ENCODE measurements at places on chromosomes 7 and 10. TPM values are rescaled to one million over a fixed set of nuclear protein-coding genes. Genes with fewer than 3 reads are reported as not detected.

GRCh38 chr10:24642921-24643678 is 80.6 kb downstream of the ARHGAP21 start:
- no peaks in the 10 kb centered on the region for H3K36me3 ChIP-seq
- no peaks in the 10 kb centered on the region for H3K4me1 ChIP-seq
- H3K27me3 ChIP-seq, result no peaks in the 10 kb centered on the region
- peak overlapping the region; percentile 5 for H3K27ac ChIP-seq
- peak; percentile 78 for DNase-seq
- H3K4me3 ChIP-seq, result no peak overlapping the region

DNA sequence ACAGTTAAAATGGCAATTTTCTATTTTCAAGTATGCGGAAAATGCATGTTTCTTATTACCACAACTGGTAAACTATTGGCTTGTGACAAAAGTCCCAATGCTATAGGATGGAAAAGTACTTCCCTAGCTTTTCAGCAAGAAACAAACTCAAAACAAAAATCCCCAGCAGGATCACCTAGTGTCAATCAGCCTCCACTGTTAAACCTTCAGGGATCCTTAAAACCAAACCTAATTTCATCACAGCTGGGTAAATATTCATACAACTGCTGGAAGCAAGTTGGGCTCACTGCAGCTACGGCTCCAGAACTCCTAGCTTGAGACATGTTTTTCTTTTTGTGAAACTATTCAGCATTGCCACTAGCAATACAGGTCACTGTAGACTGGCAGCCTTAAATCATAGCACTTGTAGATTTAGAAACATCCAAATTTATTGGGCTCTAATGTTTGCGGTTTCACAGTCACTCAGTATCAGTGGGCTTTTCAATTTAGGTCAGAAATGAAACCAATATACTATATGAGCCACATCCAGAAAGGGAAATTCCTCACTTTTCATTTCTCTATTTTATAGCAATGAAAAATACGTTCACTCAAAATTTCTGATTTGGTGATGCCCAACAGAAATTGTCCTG is 145.2 kb upstream of the ANK3 start:
- no peaks in the 10 kb centered on the region for H3K27me3 ChIP-seq
- no peak overlapping the region for H3K4me3 ChIP-seq
- H3K36me3 ChIP-seq, result no peaks in the 10 kb centered on the region
- peaks cover 12% of the 10 kb centered on the region for H3K4me1 ChIP-seq
- H3K27ac ChIP-seq, result no peak overlapping the region

The ECHDC3 gene
- 1.9 TPM for total RNA-seq

- peaks cover 38% of the 10 kb centered on the region for H3K4me1 ChIP-seq
- no peaks in the 10 kb centered on the region for H3K27me3 ChIP-seq
- no peaks in the 10 kb centered on the region for H3K36me3 ChIP-seq
- no peak overlapping the region for H3K27ac ChIP-seq
These were observed 26.1 kb upstream of the MRC1 start for GRCh38 chr10:17782921-17783665.

GRCh38 chr10:58444321-58444720 is 59.1 kb downstream of the TFAM start:
- no peak overlapping the region for H3K4me3 ChIP-seq
- H3K27me3 ChIP-seq, result no peaks in the 10 kb centered on the region

- no peaks in the 10 kb centered on the region for H3K36me3 ChIP-seq
- H3K4me3 ChIP-seq, result no peak overlapping the region
- H3K4me1 ChIP-seq, result no peaks in the 10 kb centered on the region
These were observed 170.9 kb downstream of the LRMDA start for GRCh38 chr10:75602341-75602740.

DNA sequence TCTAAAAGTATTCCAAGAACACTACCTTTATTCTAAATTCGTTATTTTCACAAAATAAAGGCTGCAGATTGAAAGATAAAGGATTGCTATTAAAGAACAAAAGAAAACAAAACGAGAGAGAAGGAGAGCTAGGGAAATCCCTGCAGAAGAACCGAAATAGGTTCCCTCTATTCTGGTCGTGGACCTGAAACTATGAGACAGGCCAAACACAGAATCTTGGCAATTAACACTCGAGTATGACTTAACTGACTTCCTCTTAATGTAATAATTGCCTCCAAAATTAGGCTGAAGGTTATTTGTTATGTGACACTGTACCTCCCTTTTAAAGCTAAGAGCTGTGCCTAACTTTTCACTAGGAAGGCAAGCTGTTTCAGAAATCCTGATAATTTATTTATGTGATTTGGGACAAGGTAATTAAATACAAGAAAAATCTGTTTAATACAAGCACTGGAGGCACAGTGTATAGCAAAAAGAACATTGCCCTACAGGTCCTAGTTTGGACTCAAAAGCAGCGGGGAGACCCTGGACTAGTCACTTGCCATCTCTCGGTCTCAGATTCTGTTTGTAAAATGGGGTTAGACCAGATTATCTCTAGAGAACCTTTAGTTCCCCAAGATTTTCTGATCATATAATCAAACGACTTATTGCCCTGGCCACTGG is 11.6 kb downstream of the NAMPT start:
- H3K27me3 ChIP-seq, result no peaks in the 10 kb centered on the region
- H3K4me1 ChIP-seq, result no peaks in the 10 kb centered on the region
- H3K36me3 ChIP-seq, result peaks cover 4% of the 10 kb centered on the region
- H3K4me3 ChIP-seq, result no peak overlapping the region

DNA sequence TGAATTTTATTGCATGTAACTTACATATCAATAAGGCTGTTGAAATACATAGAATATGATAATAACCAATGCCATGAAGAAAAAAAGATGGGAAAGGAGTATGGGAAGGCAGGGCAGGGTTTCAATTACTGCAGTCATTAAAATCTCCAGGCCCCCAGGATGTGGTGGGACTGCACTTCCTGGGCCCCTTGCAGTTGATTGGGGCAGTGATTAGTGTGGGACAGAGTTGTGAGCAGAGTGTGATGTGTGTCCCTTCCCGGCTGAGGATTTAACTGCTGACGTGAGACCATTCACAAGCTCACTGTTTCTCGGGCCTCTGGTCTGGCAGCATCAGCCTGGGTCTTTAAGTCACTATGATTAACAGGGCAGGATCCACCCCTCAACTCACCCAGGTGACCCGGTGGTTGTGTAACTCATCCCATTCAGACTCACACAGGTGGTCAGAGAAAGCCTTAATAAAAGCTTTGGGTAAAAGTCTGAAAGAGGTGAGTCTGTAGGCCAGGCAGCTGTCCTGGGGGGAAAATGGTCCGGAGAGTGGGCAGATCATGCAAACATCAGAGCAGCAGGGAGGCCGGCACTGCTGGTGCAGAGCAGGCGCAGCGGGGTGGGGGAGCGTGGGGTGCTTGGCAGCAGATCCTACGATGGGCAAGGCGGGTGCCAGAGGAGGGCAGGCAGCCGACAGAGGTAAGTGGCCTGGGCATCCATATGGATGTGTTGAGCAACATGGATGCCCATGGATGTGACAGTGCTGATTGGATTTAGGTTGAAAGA is 36.3 kb upstream of the WDFY4 start:
- no peak for DNase-seq
- no peaks in the 10 kb centered on the region for H3K4me1 ChIP-seq
- no peak overlapping the region for H3K27ac ChIP-seq
- no peaks in the 10 kb centered on the region for H3K36me3 ChIP-seq

DNA sequence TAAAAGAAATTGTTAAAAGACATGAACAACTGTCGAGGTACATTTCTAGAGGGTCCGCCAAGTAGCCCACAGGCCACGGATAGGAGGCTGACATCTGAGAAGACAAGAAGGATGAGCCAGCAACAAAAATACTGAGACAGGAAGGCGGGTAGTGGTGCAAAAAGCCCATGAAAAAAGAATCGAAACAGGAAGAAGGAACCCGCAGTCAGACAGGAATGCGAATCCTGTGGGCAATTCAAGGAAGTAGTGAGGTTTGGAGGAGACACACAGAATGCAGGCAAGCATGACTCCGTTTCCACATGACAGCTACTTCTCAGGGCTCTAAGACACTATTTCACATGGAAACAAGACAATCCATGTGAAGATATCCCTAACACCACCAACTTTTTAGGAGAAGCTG is 125.2 kb downstream of the DOCK4 start:
- peak; percentile 42 for DNase-seq
- H3K4me3 ChIP-seq, result peak overlapping the region; percentile 35
- H3K4me1 ChIP-seq, result peaks cover 13% of the 10 kb centered on the region
- H3K27ac ChIP-seq, result peak overlapping the region; percentile 61

DNA sequence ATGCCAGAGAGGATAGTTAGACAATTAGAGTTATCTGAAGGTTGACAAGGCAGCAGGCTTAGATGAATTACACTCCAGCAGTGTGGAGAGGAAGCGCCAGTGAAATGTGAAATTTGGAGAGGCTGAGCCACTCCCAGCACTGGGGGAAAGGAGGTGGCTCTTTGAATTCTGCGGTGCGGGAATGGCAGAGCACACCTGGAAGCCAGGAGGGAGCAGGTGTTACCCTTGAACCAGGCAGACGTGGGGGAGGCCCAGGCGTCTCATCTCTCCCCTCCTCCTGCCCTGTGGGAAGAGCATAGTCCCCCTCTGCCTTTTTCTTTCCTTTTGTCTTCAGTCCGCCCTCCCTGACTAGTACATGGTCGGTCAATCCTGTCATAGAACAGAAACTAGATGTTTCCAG is 203.1 kb downstream of the DPP6 start:
- H3K4me1 ChIP-seq, result no peaks in the 10 kb centered on the region
- no peaks in the 10 kb centered on the region for H3K36me3 ChIP-seq
- no peak overlapping the region for H3K27ac ChIP-seq
- no peak for DNase-seq

GRCh38 chr7:131238347-131238931 is 89.2 kb upstream of the MKLN1 start:
- peak; percentile 72 for DNase-seq
- H3K4me3 ChIP-seq, result no peak overlapping the region
- H3K36me3 ChIP-seq, result no peaks in the 10 kb centered on the region
- no peaks in the 10 kb centered on the region for H3K27me3 ChIP-seq

- H3K27me3 ChIP-seq, result no peaks in the 10 kb centered on the region
- no peak overlapping the region for H3K27ac ChIP-seq
- H3K4me3 ChIP-seq, result no peak overlapping the region
- H3K36me3 ChIP-seq, result no peaks in the 10 kb centered on the region
- no peak for DNase-seq
These were observed 34.3 kb downstream of the SLC25A13 start for GRCh38 chr7:96287559-96287958.

DNA sequence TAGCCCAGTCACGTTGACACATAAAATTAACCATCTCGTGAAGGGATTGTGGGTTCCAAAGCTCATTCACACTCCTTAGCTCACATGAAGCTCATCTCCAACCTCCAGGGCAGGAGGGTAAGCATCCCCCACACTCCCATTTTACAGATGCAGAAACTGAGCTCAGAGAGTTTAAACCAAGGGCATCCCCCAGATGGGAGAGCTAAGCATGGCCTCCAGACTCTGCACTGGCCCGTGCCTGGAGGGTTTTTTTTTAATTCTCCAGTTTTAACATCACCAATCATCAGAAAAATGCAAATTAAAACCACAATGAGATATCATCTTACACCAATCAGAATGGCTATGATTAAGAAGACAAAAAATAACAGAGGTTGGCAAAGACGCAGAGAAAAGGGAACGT is 53.3 kb upstream of the TCF7L2 start:
- H3K27me3 ChIP-seq, result no peaks in the 10 kb centered on the region
- H3K4me3 ChIP-seq, result no peak overlapping the region
- DNase-seq, result no peak
- no peaks in the 10 kb centered on the region for H3K36me3 ChIP-seq

The TMEM130 gene
- 8.9 TPM for total RNA-seq

- H3K4me3 ChIP-seq, result peak overlapping the region; percentile 77
- no peaks in the 10 kb centered on the region for H3K27me3 ChIP-seq
- H3K4me1 ChIP-seq, result peaks cover 7% of the 10 kb centered on the region
- H3K36me3 ChIP-seq, result no peaks in the 10 kb centered on the region
- no peak for DNase-seq
These were observed 60.0 kb upstream of the PRPS1L1 start for GRCh38 chr7:18087687-18088078.
